Activated CD8-positive, alpha-beta memory T cell treated with anti-CD3 and anti-CD28 coated beads for 1 hour (primary cell): ENCODE measurements at places on chromosomes 12 and 14.

GRCh38 chr12:43370263-43370662 is 181.7 kb downstream of the ADAMTS20 start:
- DNase-seq, result no peak

- no peak for DNase-seq
Observed at GRCh38 chr14:94088516-94088915, 7.4 kb downstream of the IFI27L1 start.

DNA sequence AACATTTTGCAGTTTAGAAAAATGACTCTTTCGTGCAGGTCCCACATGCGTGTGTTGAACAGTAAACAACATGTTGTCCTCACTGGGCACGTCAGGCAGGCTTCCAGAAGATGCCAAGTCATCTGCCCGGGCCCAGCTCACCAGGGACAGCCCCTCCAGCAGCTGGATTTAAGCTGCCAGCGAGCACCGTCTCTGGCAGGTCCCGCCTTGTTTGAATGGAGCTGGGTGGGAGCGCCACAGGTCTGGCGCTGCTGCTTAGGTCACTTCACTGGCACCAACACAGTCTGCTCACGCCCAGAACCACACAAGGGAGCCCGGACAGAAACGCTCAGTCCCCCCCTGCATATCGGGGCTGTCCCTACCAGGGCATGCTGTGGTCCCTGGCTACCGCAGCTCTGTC is 33.1 kb upstream of the MMP17 start:
- DNase-seq, result no peak

DNA sequence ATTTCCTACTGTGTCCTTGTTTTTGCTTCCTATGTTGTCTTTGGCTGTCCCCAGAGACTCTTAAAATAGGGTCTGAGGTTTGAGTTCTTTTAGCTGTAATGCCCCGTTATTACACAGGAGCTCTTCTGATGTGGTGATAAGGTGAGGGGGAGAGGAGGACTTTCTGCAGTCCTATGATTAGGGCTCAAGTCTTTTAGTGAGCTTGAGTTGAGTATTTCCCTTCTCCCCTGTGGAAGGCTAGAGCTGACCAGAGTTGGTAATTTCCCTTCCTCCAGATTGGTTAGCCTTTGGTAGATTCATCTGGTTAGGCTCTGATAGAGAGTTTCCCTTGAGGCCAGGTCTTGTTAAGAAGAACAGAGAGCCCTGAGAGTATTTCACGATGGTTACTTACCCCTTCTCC is 4.3 kb upstream of the HIF1A start:
- DNase-seq, result no peak

- DNase-seq, result no peak
Observed at GRCh38 chr14:92900660-92901059, 22.3 kb upstream of the CHGA start.

DNA sequence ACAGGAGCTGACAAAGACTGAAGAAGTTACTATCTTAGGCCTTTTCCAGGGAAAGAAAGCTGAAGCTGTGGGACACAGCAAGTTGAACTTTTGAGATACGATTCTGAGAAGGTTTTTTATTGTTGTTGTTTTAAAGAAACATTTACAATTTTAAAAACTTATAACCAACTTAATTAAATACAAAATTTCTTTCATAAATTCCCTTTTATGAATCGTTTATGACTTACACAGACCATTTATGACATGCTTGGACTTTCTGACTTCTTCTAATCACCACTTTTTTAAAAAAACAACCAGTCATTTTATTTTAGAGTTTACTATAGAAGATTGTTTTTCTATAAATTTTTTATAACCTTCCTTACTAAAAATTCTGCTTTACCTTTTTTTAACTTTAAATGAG is 68.7 kb downstream of the DHRS2 start:
- DNase-seq, result no peak

DNA sequence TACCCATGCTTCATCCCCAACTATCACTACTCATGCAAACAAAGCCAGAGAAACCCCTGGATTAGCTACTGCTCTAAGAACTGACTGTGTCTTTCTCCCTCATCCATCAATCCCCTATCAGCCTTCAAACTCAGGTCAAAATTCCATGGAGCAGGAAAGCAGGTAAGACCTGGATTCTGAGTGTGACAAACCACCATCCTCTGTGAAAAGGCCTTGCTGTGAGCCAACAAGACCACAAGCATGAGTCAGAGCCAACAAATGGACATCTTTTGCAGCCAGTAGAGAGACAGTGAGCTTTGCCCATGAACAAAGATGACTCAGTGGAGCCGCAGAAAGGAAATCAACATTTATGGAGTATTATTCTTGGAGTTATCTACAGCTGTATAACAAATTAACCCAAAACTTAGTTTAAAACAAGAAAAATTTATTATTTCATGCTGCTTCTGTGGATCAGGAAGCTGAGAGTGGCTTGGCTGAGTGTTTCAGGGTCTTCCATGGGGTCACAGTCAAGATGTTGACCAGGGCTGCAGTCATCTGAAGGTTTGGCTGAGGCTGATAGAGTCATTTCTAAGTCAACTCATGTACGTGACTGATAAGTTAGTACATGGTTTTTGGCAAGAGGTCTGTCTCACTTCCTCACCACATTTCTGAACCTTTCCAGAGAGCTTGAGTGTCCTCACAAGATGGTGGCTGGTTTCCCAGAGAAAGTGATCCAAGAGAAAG is 61.1 kb downstream of the PITPNM2 start:
- no peak for DNase-seq

DNA sequence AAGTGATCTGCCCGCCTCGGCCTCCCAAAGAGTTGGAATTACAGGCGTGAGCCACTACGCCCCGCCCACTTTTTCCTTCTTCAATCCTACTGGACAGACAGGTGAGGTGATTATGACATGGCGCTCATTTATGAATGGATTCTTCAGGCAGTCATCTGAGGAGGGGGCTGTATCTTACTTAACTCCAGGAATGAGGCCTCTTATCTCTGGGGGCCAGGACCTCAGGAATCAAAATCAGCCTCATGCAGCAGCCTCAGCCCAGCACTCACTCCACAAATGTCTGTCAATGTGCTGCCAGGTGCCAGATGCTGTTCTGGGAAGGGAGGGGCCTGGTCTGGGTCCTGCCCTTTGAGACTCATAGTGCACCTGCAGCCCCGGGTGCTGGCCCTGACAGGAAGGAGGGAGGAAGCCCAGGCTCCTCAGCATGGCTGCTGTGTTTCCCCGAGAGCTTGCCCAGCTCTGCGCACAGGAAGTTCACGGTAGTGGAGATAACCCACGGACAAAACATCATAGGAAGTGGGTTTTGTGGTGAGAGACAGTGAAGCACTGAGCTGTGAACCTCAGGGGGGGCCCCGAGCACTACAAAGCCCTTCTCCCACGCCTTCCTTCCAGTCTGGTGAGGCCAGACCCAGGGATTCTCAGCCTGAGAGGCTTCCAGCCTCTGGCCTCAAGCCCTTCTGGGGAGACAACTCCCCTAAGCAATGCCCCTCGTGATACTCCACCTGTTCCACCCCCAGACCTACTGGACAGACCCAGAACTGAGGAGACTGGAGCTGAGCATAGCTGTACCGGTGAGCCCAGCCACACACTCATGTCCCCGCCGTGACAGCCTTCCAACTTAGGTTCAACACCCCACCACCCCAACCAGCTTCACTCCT is 22.3 kb downstream of the GALNT6 start:
- DNase-seq, result peak; percentile 86

GRCh38 chr12:28777603-28778365 is 371.3 kb upstream of the FAR2 start:
- DNase-seq, result no peak

DNA sequence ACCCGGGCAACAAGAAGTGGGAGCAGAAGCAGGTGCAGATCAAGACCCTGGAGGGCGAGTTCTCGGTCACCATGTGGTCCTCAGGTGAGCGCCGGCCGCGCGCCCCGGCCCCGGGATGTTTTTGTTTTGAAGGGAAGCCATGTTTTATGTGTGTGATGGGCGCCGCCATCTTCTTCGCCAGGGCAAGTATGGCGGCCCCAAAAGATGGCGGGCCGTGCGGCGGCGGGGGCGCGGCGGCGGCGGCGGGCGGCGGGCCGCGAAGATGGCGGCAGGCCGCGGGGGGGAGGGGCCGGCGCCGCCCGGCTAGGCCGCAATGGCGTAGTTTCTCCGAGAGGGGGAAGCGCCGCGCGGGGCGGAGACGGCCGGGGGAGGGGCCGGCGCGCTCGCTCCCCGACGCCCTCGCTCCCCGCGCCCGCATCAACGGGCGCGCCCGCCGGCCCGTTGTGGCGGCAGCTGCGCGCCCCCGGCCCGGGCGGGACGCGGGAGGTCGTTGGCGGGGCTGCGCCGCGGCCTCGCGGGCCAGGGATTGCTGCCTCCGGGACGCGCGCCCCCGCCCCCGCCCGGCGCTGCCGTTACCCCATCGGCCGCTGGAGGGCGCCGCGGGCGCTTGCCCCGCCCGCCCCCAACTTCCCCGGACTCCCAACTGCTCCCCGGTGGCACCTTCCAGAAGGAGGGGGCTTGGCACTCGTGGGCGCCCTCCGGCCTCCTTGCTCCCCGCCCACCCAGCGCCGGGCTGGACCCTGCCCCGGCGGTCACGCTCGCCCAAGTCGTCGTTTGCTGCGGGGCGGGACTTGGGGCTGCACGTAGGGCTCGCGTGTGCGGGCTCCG is 1.1 kb downstream of the YY1 start:
- DNase-seq, result peak; percentile 63

DNA sequence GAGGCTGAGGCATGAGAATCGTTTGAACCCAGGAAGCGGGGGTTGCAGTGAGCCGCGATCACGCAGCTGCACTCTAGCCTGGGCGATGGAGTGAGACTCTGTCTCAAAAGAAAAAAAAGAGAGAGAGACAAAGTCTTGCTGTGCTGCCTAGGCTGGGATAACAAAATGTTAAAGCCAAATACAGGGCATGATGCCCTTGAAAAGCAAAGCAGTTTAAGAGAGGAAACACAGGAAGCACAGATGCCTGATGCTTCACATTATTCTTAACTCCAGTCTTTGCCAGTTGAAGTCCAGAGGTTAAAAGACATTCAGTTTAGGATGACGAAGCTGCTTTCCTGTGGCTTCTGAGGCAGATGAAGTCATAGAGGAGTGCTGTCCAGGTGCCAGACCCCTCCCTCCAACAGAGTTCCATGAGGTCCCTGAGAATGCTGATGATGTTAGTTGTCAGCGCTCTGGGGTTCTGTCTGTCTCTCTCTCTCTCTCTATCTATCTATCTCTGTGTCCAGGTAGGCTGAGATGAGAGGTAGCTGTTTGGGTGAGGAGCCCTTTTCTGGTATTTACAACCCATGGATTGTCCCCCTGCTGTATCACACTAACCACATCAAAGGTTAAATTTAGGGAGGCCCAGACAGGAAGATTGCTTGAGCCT is 4.9 kb upstream of the MRPL52 start:
- no peak for DNase-seq

GRCh38 chr14:88209273-88209672 is 113.8 kb downstream of the KCNK10 start:
- DNase-seq, result no peak

- no peak for DNase-seq
Observed at GRCh38 chr14:88016768-88017167, 11.8 kb downstream of the GPR65 start.

DNA sequence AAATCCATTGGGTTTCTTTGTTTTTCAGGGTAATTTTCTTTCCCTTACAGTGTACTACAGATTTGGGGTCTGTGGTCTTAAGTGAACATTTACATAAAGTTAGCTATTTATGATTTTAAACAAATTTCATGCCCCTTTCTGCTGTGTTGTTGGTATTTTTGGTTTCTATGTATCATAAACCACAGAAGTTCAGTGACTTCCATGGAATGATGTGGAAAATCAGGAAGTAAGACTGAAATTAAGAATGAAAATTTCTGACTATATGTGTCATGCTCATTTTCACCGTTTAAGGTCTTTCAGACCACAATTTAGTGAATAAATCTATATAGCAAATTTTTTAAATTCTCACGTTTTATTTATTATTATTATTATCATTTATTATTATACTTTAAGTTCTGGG is 31.7 kb downstream of the ETV6 start:
- no peak for DNase-seq

GRCh38 chr12:91983935-91984334 is 161.7 kb downstream of the BTG1 start:
- DNase-seq, result no peak

GRCh38 chr12:19799895-19800602 is 360.8 kb downstream of the AEBP2 start:
- no peak for DNase-seq

DNA sequence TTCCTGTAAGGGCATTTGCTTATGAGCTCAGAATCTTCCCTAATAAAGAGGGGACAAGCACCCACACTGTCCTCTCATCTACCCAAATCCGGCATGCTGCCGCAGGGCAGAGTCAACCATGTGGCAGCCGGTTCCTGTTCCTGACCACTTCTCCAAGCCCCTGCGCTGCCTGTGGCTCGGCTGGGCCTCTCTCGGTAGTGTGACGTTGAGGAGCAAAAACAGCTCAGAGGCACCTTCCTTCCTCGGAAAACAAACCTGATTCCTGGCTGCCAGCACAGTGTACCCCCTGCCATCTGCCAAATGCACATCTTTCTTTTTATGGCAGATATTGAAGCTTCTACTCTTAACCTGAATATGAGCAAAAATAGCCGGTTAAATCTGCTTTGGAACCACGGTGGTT is 50.5 kb downstream of the CFAP251 start:
- no peak for DNase-seq

DNA sequence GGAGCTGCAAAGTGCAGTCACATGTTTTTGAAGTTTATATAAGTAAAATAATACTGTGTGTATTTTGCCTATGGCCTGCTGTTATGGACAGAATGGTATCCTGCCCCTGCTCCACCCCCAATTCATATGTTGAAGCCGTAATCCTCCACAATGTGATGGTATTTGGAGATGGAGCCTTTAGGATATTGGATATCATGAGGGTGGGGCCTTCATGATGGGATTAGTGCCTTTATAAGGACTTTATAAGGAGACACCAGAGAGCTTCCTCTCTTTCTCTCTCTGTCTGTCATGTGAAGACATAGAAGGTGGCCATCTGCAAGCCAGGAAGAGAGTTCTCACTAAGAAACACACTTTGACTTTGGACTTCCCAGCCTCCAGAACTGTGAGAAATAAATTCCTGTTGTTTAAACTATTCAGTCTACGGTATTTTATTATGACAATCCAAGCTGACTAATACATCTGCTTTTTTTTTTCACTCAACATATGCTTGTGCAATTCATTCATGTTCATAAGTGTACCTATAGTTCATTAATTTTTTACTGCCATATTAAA is 3.1 kb upstream of the CHPT1 start:
- no peak for DNase-seq

DNA sequence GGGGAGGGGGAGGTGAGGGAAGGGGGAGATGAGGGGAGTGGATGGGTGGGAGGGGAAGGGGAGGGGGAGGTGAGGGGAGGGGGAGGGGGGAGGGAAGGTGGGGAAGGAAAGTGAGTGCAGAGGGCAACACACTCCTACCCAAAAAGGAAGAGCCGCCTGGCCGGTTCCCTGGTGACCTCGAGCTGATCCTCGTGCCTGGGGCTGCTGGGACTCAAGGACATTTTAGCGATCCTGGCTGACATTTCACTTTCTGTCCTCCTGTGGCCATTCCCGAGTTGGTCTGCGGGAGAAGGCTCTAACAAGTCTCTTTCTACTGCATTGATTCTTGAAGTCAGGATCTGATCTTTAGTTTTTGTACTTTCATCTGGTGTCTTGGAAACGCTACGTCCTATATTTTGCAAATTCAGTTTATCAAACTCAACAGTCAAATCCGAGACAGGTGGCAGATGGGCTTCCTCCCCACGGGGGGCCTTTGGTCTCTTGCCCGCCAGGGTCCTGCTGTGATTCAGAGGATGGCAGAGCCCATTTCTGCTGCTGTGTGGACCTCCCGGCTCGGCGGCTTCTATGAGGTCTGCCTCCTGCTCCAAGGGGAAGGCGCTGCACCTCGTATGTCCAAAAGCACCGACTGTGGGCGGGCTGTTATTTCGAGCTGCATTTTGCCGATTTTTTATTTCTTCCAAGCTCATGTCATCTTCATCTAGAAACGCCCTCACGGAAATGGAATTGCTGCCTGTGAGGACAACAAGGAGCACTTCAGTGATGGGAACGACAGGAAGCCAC is 19.1 kb downstream of the PGAM5 start:
- no peak for DNase-seq
